Astrocyte (in vitro differentiated cells and primary cell): ENCODE measurements at places on chromosomes 3 and 15. TPM values are rescaled to one million over a fixed set of nuclear protein-coding genes. Genes with fewer than 3 reads are reported as not detected.

MCCC1 gene
- 11.5 and 13.4 TPM in 2 replicates for total RNA-seq

TMEM212 gene
- total RNA-seq = not detected in 2 replicates

RPL39L gene
- 6.5 and 7.6 TPM in 2 replicates for total RNA-seq

GRCh38 chr3:14902719-14903118 lies 44.7 kb upstream of the NR2C2 start:
- H3K36me3 ChIP-seq = no peaks in the 10 kb centered on the region
- no peak overlapping the region for H3K4me3 ChIP-seq
- no peak overlapping the region for H3K27ac ChIP-seq
- DNase-seq = no peak
- H3K27me3 ChIP-seq = peaks cover 2% of the 10 kb centered on the region

GRCh38 chr3:149609595-149609994 lies 48.2 kb downstream of the WWTR1 start:
- H3K27me3 ChIP-seq = no peaks in the 10 kb centered on the region
- no peak overlapping the region for H3K4me3 ChIP-seq
- DNase-seq = no peak
